ENCODE measurements at places on chromosomes 4 and X. TPM values are rescaled to one million over a fixed set of nuclear protein-coding genes. Genes with fewer than 3 reads are reported as not detected.

GRCh38 chr4:94527556-94528233, 76.0 kb downstream of the PDLIM5 start:
- no peak overlapping the region for H3K4me3 ChIP-seq
- H3K27me3 ChIP-seq: no peaks in the 10 kb centered on the region
- no peaks in the 10 kb centered on the region for H3K36me3 ChIP-seq
- H3K4me1 ChIP-seq: peaks cover 8% of the 10 kb centered on the region
- peak overlapping the region; percentile 34 for H3K27ac ChIP-seq
- no peak for DNase-seq

- no peak overlapping the region for H3K27ac ChIP-seq
- no peaks in the 10 kb centered on the region for H3K4me1 ChIP-seq
- no peak for DNase-seq
- H3K4me3 ChIP-seq: no peak overlapping the region
- no peaks in the 10 kb centered on the region for H3K36me3 ChIP-seq
Observed at GRCh38 chr4:129378364-129378763, 282.4 kb downstream of the C4orf33 start.

DNA sequence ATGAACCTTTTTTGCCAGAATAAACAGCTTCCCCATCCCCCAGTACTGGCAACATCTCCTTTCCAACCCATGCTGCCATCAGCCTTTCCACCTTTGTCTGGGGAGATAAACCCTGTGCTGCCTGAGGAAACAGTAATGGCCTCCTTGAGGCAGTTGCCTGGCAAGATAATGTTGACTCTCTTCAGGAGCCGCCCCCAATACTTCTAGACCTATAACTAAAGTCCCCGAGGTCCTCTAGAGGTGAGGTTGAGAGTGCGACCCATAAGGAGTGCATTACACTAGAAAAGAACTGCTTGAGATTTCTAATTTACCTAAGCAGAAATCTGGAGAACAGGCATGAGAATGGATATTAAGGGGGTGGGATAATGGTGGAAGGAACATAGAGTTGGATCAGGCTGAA, 963.2 kb upstream of the PCDH7 start:
- no peak overlapping the region for H3K4me3 ChIP-seq
- no peaks in the 10 kb centered on the region for H3K27me3 ChIP-seq
- DNase-seq: no peak
- H3K27ac ChIP-seq: no peak overlapping the region
- H3K36me3 ChIP-seq: no peaks in the 10 kb centered on the region

Gene ADGRG2
- 0.64 TPM for total RNA-seq

- no peak overlapping the region for H3K4me3 ChIP-seq
- no peaks in the 10 kb centered on the region for H3K4me1 ChIP-seq
- H3K27me3 ChIP-seq: no peaks in the 10 kb centered on the region
- no peak overlapping the region for H3K27ac ChIP-seq
Observed at GRCh38 chr4:104073229-104073628, 353.4 kb upstream of the TACR3 start.

GRCh38 chrX:132822634-132823012, 135.8 kb downstream of the HS6ST2 start:
- H3K36me3 ChIP-seq: no peaks in the 10 kb centered on the region
- peak overlapping the region; percentile 68 for H3K27ac ChIP-seq
- no peak overlapping the region for H3K4me3 ChIP-seq
- DNase-seq: no peak

- no peaks in the 10 kb centered on the region for H3K27me3 ChIP-seq
- no peak overlapping the region for H3K27ac ChIP-seq
- H3K36me3 ChIP-seq: no peaks in the 10 kb centered on the region
- no peaks in the 10 kb centered on the region for H3K4me1 ChIP-seq
- no peak for DNase-seq
- no peak overlapping the region for H3K4me3 ChIP-seq
Observed at GRCh38 chr4:1610791-1611500, 73.2 kb downstream of the FAM53A start.

All from transverse colon (tissue), 4 donors.